ENCODE measurements at places on chromosomes 4 and X. TPM values are rescaled to one million over a fixed set of nuclear protein-coding genes. Genes with fewer than 3 reads are reported as not detected.

The FABP2 gene
- total RNA-seq = not detected

The BTC gene
- total RNA-seq = 0.39 TPM

The ETDB gene
- total RNA-seq = not detected

The LDOC1 gene
- total RNA-seq = 24.9 TPM

The TRIM75 gene
- not detected for total RNA-seq

The CSAG2 gene
- not detected for total RNA-seq

The PABPC1L2A gene
- total RNA-seq = not detected

The ADH1A gene
- total RNA-seq = not detected

The SLBP gene
- 75.4 TPM for total RNA-seq

The NPY2R gene
- total RNA-seq = not detected

The CFAP47 gene
- total RNA-seq = not detected

The LRIT3 gene
- total RNA-seq = 0.15 TPM

GRCh38 chr4:168474660-168475320 lies 5.5 kb downstream of the DDX60L start:
- no peak for DNase-seq

DNA sequence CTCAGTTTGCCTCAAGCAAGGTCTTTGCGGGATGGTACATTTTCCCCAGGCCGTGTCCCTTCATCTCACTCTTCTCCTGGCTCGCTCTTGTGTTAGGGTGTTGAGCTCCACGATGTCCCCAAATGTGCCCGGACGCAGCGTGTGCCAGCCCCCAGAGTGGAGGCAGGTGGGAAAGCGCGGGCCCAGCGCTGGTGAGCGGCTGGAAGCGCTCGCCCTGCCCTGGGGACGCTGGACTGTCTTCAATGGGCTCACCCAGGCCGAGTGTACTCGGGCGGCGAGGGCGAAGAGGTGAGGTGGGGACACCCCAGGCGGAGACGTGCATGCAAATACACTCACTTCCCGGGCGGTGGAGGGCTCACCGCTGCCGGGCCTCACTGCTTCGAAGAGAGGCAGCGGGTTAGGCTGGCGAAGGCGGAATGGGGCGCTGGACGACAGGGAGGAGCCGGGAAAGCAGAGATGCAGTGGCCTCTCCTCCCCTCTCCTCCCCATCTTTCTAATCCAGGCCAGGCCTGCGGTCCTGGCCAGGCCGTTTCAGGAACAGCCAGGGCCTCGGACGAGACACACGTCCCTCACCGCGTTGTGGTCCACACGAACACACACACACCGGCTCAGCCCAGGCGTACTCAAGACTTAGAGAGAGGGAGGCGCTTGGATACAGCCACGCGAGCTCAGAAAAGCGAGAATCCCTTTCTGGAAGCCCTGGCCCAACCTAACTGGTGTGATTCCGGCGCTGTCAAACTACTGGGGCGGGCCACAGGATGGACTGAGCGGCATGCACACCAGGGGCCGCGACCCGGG lies 2.2 kb downstream of the NKX6-1 start:
- no peak for DNase-seq

- DNase-seq = no peak
These were observed 396.7 kb downstream of the FSTL5 start for GRCh38 chr4:161767116-161767515.

GRCh38 chrX:119688911-119689321 lies 4.1 kb downstream of the SEPTIN6 start:
- no peak for DNase-seq

- no peak for DNase-seq
These were observed 6.5 kb downstream of the TIFA start for GRCh38 chr4:112279025-112279881.

DNA sequence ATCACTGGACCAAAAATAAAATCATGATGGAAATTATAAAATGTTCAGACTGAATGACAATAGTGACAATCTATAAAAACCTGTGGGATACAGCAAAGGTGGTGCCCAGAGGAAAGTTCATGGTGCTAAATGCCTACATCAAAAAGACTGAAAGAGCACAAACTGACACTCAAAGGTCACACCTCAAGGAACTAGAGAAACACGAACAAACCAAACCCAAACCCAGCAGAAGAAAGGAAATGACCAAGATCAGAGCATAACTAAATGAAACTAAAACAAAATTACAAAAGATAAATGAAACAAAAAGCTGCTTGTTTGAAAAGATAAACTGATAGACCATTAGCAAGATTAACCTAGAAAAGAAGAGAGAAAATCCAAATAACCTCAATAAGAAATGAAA lies 78.7 kb downstream of the ANAPC10 start:
- DNase-seq = no peak

DNA sequence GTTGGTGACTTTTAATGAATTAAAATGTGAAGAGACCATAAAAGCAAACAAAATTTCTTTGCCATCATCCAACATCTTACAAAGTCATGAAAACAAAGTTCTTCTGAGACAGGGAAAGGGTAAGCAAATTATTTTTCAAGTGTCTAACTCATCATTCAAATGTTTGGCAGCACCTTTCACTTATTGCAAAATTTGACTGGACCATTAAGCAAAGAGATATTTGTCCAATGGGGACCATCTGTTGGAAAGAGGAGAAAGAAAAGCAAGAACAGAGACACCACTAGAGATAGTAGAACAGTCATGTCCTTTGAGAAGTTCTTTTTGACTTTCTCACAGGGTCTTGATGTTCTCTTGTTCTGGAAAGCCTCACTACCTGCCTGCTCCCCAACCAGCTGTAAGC lies 330.1 kb downstream of the PAPSS1 start:
- DNase-seq = no peak

- DNase-seq = no peak
These were observed 111.9 kb downstream of the STOX2 start for GRCh38 chr4:184016759-184017668.

GRCh38 chrX:13051529-13052172 lies 7.2 kb upstream of the FAM9C start:
- no peak for DNase-seq

DNA sequence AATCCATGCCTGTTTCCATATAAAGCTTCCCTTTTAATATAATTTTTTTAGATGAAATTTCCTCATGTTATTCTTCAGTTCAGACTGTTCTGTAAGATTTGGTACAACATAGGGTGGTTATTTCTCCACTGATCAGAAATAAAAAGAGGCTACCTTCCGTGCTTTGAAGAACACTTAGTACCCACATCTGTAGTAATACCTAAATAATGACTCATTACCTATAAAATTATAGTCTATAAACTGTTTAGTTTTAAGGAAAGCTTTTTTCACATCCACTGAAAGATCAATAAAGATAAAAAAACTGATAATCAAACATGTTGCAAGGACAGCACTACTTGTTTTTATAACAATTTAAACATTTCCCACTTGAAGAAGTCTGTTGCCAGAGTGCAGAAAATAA lies 23.9 kb downstream of the TRPC3 start:
- no peak for DNase-seq

GRCh38 chr4:125123570-125124109 lies 191.1 kb upstream of the FAT4 start:
- DNase-seq = no peak

GRCh38 chr4:39348371-39349315 lies 17.5 kb downstream of the RFC1 start:
- no peak for DNase-seq

GRCh38 chr4:113272523-113272922 lies 223.1 kb downstream of the ANK2 start:
- DNase-seq = no peak

GRCh38 chr4:169114341-169114974 lies 104.4 kb upstream of the CBR4 start:
- DNase-seq = no peak

DNA sequence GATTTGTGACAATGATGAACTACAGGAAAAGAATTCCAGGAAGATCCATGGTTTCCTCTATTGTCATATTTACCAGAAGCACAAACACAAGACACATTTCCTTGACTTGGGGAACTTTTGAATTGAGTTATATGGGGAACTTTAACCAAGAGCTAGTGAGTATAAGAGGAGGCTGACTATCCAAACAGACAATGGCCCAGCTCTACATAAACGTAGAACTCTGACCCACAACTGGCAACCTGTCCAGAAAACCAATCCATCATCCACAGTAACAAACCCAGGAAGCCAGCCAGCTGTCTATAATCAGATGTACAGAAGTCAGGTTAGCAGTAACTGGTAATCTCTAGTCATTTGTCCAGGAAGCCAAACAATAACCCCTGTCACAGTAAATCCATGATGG lies 167.0 kb upstream of the CPEB2 start:
- no peak for DNase-seq

- no peak for DNase-seq
These were observed 132.7 kb downstream of the TMEM164 start for GRCh38 chrX:110135618-110136017.

DNA sequence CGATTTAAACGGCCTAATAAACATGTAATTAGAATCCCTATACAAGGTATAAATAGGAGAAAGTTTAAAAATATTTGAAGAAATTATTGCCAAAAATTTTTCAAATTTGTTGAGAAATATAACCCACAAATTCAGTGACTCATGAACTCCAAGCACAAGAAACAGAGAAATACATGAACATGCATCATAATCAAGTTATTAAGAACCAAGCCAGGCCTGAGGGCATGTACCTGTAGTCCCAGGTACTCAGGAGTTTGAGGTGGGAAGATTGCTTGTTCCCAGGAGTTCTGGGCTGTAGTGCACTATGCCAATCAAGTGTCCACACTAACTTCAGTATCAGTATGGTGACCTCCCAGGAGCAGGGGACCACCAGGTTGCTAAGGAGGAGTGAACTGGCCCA lies 341.9 kb downstream of the CAMK2D start:
- DNase-seq = no peak

DNA sequence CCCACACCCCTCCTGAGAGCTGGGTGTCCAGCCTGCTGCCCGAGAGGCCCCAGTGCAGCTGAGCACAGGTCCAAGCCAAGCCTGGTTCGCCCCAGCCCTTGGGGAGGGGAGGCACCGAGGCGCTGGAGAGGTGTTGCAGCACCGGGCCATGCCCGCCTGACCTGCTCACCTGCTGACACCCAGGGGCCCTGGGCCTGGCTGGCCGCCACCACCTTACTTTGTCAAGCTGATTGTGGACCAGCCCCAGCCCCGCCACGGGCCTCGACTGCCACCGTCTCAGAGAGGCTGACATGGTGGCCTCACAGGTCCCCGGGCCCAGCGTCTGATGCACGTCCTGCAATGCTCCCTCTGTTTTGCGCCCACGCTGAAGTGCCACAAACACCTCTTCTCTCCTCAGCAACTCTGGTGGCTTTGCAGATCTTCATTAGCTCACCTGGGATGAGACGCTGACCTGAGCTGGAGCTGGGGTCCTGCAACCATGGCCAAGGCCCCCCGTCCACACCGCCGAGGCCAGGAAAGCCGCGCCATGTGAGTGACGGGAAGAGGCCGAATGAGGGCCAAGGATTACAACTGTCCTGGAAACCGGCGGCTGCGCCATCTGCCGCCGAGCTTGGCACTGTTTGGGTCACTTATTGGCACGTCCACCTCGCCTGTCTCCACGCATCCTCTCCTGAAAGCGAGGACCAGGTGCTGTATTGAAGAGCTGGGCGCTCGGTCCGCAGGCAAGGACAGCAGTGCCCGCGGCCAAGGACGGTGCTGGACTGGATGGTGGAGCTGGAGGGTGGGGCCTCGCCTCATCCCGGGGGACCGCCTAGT lies 7.6 kb downstream of the CPLX1 start:
- no peak for DNase-seq

- no peak for DNase-seq
These were observed 73.3 kb downstream of the RGS12 start for GRCh38 chr4:3365871-3366842.

DNA sequence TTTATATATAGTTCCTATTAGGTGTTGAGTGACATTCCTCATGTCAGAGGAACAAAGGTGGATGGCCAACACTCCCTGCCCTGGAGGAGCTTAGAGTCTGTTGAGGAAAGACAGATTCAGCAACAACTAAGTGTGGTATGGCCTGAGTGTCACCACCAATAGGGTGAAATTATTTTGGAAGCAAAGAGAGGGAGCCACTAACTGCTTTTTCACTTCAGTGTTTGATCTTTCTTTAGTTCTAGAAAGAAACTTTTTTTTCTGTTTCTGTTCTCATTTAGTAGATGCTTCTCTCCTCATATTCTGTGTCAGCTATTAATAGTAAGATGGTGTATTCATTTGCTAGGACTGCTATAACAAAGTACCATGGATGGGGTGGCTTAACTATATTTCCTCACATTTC lies 81.5 kb downstream of the ARX start:
- no peak for DNase-seq

DNA sequence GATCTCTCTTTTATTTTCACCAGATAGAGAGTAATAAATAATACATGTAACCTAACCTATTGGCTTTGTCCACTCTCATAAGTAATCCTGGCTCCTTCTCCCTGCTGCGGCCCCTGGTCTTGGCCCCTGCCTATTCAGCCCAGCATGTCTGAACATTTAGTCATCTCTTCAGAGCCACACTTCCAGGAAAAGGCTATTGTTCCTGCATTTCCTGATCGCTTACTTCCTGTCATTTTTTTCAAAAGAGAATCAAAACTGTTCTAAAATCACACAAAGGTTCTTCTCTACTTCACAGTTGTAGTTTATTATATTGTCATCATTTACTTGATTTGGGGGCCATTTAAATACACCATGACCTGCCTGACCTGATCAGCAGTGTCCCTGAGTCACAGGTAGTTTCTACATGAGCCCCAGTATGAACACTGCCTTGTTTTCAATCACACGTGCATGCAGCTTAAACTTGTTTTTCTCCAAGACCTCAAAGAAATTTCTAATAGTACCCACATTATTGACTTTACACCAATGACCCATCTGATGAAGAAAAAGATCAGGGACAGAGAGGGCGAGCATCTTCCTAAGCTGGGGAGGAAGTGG lies 47.4 kb upstream of the KDR start:
- DNase-seq = no peak

- DNase-seq = no peak
These were observed 912.9 kb upstream of the INTU start for GRCh38 chr4:126719852-126720251.

GRCh38 chr4:140152751-140153418 lies 1.1 kb downstream of the MAML3 start:
- no peak for DNase-seq

DNA sequence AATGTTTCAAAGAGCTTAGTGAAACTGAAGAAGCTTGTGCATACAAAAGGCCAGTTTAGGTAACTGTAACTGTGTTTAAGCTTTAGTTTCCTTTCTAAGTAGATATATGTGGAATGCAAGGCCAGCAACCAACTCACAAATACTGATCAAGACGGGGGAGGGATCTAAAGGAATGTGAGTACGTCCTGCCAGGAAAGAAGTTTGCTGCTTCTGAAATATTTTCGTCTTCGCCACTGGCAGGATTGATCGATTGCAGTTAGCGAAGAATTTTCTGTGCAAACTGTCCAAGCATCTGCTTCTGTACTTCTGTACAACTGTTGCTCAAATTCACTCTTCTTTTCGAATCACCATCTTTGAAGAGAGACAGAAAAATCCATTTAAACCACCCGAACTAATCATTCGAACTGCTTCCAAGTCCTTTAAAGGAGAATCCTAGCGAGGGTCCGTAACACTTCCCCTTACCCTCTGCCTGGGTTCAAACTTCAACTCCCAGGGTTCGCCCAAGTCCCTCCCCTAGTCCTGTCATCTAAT lies 373 bp upstream of the INTS6L start:
- peak; percentile 9 for DNase-seq

DNA sequence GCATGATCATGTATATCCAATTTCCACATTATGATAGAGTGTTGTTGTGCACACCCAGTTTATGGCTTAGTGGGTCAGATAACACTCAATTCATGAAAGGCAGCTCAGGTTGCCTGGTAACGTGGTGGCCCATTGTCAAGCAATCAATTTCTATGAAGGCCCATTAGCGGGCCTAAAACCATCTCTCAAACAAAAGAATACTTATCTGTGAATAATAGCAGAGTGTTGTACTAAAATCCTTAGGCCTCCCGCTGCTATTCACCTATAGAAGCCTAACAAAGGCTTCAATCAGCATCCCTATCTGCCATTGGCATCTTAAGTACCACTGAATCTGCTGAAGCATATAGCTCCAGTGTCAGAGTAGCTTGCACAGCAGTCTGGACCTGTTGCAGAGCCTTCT lies 849.6 kb upstream of the POU3F4 start:
- no peak for DNase-seq
